ENCODE measurements at places on chromosomes 1 and 21.

DNA sequence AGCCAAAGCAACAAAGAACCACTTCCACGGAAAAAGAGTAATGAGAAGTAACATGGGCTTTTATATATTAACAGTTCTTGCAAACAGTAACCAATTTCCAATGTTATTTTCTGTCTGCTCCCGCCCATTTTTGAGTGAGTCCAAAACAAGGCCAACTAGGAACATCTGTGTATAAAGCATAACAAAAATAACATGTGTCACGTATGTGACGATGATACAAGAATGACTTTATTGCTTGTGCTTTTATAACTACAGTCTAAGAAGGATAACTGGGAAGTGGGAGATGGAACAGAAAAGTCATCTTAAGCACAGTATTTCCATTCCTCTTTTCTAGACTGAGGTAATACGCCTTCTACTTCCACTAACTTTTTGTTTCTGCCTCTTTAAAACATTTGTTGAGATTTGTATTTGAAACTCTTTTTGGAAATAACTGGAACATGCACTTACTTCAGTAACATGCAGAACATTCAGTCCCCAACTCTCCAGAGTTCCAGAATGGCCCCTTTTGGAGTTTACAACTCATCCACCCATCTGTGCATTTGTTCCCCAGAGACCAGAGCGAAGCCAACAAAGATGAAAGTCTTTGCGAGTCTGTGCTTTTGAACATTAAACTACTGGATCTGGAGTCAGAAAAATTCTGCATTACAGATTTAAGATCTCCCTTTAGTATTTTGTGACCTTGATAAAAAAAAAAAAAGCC is 143.0 kb upstream of the ZRANB2 start:
- no peak for DNase-seq

DNA sequence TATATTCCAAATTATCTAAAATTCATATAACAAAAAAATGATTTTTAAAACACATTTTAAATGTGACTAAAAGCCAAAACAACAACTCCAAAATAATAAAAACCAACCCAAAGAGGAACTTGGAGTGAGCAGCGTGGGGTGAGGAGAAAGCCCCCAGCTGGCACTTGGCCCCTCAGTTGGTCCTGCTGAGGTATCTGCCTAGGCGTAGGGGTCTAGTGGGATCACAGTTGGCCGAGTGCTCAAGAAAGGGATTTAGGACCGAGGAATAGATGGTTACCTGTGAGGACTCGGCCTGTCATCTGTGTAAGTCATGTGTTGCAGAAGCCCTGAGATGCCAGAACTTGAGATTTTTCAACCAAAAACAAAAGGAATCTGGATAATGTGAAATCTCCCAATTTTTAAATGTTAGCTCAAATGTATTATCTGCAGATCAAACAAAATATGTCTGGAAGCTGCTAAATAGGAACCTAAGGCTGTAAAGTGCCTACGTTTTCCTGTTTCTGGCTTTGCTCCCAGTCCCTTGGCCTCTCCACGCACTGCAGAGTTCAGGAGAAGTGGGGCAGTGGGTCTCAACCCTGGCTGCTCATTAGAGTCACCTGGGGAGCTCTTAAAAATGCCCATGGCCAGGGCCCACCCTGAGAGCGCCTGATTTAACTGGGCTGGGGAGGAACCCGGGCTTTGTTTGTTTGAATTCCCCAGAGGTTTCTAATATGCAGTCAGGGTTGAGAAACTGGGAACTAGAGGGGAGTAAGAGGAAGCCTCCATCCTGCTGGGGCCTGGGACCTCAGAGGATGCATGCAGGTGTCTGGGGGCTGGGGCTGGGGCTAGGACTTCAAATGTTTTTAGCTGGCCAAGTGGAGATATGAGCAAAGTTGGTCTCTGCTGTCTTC is 38.5 kb upstream of the LDLRAP1 start:
- DNase-seq, result no peak

GRCh38 chr21:41768437-41769042 is 1.7 kb upstream of the RIPK4 start:
- DNase-seq, result no peak

GRCh38 chr1:217135569-217135915 is 412.3 kb upstream of the ESRRG start:
- no peak for DNase-seq

GRCh38 chr1:22665752-22666151 is 12.7 kb downstream of the C1QB start:
- DNase-seq, result no peak

DNA sequence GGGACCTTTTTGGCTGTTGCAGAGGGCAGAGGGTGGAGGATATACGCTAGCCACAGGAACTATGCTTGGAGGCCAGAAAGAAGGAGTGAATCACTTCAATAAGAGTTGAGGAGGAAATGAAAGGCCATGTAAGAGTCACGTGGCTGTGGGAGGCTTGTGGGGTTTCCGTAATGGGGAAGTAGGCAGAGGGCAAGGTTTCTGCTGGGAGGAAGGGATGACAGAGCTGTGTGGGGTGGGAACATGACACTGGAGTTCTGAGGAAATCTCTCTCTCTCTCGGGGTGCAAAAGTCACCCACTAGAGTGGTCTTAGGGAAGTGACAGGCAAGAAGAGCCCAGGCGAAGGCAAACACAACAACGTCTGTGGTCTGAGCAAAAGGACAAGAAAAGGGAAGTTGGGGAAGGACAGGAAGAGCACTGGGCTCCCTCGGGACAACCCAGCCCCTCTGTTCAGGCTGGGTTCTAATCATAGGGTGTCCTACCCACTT is 3.9 kb upstream of the CD1C start:
- DNase-seq, result no peak

DNA sequence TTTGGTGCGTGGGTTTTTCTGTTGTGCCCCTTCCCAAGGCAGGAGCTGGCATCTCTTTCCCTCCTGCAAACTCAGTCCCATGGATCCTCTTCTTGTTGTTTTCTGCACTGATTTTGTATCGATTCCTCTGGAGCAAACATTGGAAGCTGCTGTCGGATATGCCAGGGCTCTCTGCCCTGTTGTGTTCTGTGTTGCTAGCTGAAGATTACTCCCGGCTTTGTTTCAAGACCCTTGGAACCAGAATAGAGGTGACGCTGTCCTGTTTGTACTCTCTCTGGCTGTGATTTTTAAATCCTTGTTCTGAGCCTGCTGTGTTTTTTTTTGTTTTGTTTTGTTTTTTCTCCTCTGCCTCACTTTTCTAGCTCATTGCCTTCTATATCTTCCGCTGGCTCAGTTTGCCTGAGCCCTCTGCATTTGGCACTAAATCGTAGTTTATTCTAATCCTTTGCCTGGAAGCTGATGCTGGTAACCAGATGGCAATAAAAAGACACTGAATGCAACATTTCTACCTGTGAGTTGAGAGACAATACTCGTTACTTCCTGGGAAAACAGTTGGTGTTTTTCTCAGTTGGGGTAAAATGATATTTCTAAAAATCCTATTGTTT is 67.0 kb downstream of the BACH1 start:
- DNase-seq, result no peak

- DNase-seq, result no peak
Observed at GRCh38 chr1:26189331-26189730, 1.1 kb upstream of the CATSPER4 start.

GRCh38 chr1:15667362-15667761 is 16.8 kb upstream of the PLEKHM2 start:
- DNase-seq, result no peak

- no peak for DNase-seq
Observed at GRCh38 chr21:35328856-35329455, 279.9 kb upstream of the RUNX1 start.

GRCh38 chr1:61851849-61852669 is 109.8 kb downstream of the PATJ start:
- no peak for DNase-seq

DNA sequence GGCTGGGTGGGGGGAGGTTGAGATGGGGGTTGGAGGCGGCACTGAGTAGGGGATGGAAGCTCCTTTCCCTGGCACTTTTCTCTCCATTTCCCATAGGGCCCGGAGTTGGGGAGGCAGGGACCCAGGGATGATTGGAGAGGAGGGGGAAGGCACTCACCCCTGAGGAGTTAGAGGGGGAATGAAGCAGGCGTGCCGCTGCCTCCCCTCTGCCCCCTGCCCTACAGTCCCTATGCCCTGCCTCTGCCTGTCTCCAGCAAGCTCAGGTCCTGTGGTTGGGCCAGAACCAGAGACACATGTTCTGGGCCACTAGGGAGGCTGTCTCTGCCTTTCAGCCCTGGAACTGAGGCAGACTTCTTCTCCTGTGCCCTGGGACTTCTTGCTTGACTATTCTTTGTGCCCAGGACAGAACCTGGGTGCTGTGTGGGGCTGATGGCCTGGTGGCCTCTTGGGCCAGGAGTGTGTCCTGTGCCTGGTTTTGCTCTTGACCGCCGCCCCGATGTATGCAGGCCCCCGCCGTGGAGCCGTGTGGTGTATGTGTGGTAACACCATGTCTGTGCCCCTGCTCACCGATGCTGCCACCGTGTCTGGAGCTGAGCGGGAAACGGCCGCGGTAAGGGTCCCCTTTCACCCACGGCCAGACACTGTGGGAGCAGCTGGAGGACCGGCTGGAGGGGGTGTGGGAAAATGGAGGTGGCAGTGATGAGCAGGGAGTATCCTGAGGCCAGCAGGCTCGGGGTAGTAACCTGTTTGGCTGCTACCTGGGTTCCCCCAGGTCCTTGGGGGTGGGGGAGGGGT is 1.4 kb downstream of the LYPLA2 start:
- no peak for DNase-seq

- DNase-seq, result no peak
Observed at GRCh38 chr1:62628506-62628905, 31.2 kb downstream of the ANGPTL3 start.

- DNase-seq, result no peak
Observed at GRCh38 chr1:214859647-214860046, 222.9 kb upstream of the KCNK2 start.

DNA sequence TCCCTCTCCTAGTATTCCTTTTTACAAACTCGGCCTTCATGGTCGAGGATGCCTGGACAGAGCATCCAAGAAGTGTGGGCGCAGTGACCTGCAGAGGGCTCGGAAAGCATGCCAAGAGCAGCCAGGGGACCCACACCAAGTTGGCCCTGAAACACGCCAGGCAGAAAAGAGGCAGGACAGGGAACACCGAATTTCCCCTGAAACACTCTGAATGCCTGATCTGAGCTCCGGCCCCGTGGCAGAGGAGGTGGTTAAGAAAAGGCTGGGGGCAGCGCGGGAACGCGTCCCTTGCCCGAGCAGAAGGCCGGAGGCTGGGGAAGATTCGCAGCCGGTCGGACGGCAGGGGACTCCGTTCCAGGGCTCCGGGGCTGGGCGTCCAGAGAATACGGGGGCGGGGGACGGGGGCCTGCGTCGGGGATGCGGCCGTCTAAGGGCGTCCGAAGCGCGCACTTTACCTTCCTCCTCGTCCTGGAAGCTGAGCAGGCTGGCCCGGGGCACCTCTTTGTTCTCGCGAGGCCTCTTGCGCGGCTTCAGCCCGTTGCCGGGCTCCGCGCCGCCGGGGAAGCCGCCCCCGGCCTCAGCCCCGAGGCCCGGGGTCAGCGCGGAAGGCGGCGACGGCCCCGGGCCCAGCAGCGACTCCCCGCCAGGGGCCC is 558 bp downstream of the PAXBP1 start:
- DNase-seq, result no peak

GRCh38 chr1:118097622-118098348 is 87.2 kb downstream of the SPAG17 start:
- DNase-seq, result no peak

DNA sequence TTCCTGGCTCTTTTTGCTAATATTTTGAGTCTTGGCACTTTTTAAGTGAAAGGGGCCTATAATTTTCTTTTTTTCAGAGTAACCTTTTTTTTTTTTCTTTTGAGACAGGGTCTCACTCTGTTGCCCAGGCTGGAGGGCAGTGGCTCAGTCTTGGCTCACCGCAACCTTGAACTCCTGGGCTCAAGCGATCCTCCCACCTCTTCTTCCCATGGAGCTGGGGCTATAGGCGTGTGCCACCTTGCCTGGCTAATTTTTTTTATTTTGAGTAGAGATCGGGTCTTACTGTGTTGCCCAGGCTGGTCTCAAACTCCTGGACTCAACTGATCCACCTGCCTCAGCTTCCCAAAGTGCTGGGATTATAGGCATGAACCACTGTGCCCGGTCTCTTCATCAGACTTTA is 102.8 kb downstream of the DHRS3 start:
- no peak for DNase-seq

- no peak for DNase-seq
Observed at GRCh38 chr1:104387716-104388508, 638.2 kb downstream of the AMY1C start.

Measured in GOT3 (cell line).